ENCODE measurements at places on chromosomes 12 and 14.

DNA sequence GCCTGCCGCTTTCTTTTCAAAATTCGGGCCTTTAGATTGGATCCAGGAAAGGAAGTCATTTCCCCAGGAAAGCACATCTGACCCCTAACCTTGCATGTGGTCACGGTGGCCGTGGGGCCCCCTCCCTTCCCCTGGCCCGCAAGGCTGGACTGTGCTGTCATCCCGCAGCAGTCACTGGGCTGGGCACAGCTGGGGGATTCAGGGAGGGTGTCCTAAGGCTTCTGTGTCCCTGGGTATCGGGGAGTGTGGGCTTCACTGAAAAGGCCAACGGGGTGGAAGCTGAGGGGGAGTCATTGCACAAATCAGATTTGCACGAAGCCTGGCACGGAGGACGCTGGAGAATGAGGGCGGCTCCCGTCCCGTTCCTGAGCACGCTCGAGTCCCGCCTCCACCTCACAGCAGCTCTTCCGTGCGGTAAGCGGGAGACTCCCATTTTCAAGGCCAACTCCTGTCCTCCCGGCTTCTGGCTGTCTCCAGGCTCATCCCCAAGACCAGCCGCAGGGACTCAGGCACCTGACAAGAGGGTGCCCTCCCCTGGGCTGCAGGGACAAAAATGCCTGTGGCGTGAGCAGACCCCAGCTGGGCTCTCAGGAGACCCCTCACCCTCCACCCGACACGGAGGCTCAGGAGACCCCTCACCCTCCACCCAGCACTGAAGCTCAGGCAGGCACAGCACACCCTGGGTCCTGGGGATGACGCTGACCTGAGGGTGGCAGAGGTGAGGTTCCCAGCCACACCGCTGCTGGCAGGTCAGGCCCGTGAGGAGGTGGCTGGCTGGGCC, 9.6 kb downstream of the XRCC3 start:
- no peak for DNase-seq

DNA sequence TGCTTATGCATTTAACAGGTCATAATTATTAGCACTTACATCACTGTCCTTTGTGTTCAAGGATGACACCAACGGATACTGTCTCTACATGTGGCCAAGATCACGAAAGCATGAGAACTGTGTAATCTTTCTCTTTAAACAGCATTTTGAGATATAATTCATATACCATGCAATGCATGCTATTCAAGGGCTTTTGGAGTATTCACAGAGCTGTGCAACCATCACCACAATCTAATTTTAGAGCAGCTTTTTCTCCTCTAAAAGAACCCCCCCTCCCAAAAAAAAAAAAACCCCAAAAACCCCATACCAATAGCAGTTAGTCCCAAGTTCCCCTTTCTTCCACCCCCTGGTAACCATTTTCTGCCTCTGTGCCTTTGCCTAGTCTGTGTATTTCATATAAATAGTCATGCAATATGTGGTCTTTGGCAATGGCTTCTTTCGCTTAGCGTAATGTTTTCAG, 60.6 kb downstream of the SPRING1 start:
- DNase-seq = no peak

- DNase-seq = no peak
Measured at GRCh38 chr12:13085968-13086686, 17.3 kb downstream of the GSG1 start.

DNA sequence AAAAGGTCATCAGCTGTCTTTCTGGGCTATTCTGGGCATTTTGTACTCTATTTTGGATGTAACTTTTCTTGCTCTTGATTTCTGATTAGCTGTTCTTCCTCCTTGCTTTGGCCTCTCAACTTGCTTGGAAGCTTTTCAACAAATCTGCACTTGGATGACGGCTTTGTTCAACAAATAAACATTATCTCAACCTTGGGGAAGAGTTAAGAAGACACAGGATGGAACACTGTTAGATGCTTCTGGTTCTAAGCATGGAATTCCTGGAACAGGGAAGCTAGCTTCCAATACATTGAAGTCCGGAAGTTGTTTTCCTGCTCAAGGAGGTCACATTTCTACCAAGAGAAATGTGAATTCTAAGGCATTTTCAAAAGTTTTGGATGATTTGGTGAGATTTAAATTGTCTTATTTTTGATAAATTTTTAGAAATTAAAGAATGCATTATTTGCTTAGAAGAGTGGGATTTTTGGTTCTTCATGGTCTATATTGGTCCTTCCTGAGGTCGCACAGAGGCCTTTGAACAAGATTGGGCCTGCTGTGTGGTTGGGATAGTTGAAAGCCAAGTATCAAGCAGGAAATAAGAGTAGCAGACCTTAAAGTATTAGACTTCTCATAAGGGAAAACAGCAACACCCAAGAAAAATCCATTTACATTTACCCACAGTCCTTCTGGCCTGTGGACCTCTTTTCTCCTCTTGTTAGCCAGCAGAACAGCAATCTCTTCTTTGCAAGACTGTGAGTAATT, 59.2 kb downstream of the PPFIBP1 start:
- no peak for DNase-seq

GRCh38 chr14:68574461-68574860, 218.4 kb downstream of the ZFP36L1 start:
- DNase-seq = no peak

- DNase-seq = no peak
Measured at GRCh38 chr12:132142679-132143335, 1.3 kb downstream of the DDX51 start.

GRCh38 chr14:38786921-38787320, 316.1 kb downstream of the SEC23A start:
- no peak for DNase-seq

All from fibroblast of skin of abdomen (primary cell).